NCI-H1694 (cell line): ENCODE measurements at places on chromosomes 5 and 9.
A peak's percentile ranks its signal among the peaks of the same experiment; 100 is the strongest.

GRCh38 chr9:71010258-71010657, 111.2 kb downstream of the TRPM3 start:
- DNase-seq = no peak

GRCh38 chr9:7316967-7317366, 482.6 kb downstream of the DMAC1 start:
- DNase-seq = no peak

DNA sequence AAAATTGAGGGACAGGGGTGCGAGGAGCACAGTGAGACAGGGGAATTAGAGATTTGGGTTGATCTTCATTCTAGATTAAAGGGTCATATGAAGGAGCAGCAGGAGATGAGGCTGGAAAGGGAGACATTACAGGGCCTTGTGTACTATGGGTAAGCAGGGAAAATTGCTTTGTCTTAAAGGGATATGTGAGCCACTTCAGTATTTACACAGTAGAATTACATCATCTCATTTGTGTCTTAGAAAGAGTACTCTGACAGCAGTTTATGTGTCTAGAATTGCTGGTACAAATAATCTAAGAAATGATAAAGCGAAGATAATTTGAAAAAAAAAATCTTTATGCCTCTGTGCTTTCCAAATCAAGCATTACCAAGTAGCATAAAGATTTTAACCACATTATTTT, 287.0 kb upstream of the ARRDC3 start:
- no peak for DNase-seq

DNA sequence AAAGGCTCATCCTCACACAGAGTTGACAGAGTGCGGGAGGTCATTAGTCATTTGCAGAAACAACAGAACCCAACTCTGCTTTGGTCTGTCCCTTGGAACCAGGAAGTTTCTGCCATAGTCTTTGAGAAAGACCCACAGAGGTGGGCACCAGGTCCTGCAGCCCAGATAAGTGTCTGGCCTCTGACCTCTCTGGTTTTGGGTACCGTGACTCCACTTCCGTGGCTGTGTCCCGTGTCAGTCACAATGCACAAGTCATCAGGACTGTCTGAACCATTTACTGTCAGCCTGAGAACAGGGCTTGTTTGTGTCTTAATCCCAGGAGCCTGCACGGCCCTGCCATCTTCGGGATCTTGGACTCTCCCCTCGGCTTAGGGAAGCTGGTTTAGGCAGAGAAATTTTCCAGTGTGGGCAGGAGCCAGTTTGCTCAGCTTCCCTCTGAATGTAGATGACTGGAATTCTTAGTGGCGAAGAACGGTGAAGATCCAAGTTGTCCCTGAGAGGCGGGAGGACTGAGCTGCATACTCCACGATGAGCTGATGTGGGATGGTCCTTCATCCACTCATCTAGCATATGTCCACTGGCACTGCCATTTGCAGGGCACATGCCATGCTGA, 11.9 kb downstream of the GSN start:
- DNase-seq = no peak

GRCh38 chr5:98735806-98736507, 37.5 kb upstream of the RGMB start:
- DNase-seq = no peak

DNA sequence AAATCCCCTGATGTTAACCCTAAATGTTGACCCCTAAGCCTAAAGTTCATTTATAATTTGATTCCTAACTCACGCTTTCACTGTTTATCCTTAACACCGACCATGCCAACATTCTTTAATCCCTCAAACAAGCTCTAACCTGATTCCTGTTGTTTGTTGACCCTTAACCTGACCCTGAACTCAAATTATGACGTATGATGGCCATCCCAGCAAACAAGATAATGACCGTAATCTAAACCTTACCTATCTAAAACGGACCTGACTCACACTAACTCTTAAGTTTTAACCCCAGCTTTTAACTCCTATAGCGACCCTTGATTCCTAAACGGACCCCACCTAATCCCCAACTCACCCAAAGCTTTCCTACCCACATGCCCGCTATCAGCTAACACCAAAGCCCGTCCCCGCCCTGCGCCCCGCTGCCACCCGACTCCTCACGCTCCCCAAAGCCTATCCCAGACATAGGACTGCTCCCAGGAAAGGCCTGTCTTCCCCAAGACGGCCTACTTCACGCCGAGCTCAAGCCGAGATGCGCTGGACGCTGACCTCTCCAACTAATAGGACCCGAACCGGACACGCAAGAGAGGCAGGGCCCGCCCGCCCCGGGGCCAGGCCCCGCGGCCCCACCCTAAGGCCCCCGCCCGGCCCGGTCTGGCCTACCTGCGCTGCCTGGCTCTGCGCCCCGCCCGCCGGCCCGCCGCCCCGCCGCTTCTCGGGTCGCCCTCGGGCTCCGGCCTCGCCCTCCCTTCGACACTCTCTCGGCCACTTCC, 395 bp downstream of the TLN1 start:
- no peak for DNase-seq

- DNase-seq = no peak
Measured at GRCh38 chr9:116686693-116687073, 422 bp upstream of the TRIM32 start.

- DNase-seq = no peak
Measured at GRCh38 chr9:68913054-68913453, 100.9 kb downstream of the PRKACG start.

GRCh38 chr5:128498844-128499455, 39.1 kb downstream of the FBN2 start:
- DNase-seq = peak; percentile 10

GRCh38 chr9:28999057-28999456, 1425.8 kb upstream of the C9orf72 start:
- no peak for DNase-seq

- DNase-seq = no peak
Measured at GRCh38 chr5:156918311-156918845, 44.6 kb downstream of the TIMD4 start.
